ENCODE measurements at places on chromosomes 2 and 18. TPM values are rescaled to one million over a fixed set of nuclear protein-coding genes. Genes with fewer than 3 reads are reported as not detected.

GRCh38 chr2:178418426-178418825 is 32.5 kb downstream of the PRKRA start:
- no peak for DNase-seq

LIPG gene
- total RNA-seq, result 0.50 TPM

CFAP65 gene
- not detected for total RNA-seq

DNA sequence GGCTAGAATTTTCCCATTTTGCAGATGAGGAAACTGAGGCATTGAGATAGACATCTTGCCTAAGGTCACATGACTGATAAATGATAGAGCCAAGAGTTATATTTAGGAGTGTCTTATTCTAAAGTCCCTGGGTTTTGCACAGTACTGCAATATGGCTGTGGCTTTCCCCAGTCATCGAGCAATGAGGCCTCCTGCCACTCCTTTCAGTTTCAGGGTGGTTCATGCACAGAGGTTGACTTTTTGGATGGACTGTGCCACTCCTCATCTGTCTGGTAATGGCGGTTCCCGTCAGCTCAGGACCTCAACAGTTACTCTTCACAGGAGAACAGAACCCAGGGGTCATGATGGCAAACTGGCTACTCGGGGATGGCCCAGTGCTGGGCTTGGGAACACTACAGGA is 131.1 kb downstream of the ACKR3 start:
- no peak for DNase-seq

TXNDC2 gene
- not detected for total RNA-seq

DSG1 gene
- total RNA-seq, result not detected

DNA sequence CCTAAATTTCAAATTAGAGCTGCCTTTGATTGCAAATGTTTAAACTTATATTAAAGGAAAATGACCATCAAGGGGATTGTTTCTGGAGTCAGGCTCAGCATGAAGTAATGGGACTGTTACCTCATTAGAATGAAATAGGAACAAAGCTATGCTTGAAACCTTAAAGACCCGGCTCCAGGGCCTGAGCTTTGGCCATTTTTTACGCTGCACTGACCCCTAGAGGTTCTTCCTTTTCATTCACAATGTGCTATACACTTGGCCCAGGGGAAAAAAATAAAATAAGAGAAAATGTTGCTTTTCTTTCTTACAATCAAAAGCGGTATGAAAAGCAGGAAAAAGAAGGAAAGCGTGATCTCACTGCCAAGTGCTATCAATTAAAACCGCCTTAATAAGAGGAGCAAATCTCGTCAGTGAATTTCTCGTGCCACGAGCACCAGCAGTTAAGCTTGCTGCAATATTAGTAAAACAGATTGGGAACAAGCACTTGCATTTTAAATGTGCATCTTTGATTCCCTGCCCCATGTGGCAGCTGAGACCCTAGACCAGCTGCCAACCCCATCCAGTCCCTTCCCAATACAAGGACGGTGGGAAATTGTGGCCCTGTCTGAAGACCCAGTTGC is 96.6 kb downstream of the MBD2 start:
- peak; percentile 31 for DNase-seq

DNA sequence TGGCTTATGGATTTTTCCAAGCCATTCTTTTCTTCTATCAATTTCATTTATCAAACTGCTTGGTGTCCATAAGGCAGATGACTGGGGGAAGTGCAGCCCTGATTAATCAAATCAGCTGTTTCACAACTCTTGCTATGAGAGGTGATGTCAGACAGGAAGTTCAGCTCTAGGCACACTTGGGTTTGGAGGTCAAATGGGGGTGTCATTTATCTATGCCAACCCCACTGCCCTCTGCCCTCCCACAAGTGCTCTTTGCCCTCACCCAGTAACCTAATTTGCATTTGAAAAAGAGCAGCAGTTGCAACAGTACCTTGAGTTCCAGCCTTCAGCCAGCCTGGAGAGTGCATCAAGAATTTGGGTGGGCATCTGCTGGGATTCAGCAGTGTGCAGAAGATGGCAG is 431.3 kb upstream of the SPRED2 start:
- no peak for DNase-seq

GRCh38 chr2:170896622-170897021 is 32.4 kb upstream of the GORASP2 start:
- no peak for DNase-seq

GRCh38 chr2:86556508-86556907 is 6.7 kb downstream of the CHMP3 start:
- DNase-seq, result no peak

LAMA3 gene
- total RNA-seq, result 13.2 TPM

Measured in fibroblast of lung (primary cell).